NCI-H526 treated with DMSO at 0.1 percent for 48 hours (cell line): ENCODE measurements at places on chromosomes 6 and 20.

DNA sequence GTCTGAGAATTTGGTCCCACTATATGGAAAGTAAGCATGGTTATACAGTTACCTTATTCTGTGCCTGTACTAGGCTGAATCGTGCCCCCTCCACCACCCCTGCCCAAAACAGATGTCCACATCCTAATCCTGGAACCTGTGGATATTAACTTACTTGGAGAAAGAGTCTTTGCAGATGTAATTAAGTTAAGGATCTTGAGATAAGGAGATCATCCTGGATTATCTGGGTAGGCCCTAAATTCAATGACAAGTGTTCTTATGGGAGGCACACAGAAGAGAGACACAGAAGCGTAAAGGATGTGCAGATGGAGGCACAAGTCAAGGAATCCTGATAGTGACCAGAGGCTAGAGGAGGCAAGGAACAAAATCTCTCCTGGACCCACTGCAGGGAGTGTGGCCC lies 116.7 kb upstream of the MAN1A1 start:
- DNase-seq: no peak

GRCh38 chr6:51992876-51993275 lies 94.5 kb downstream of the PKHD1 start:
- no peak for DNase-seq

- no peak for DNase-seq
Observed at GRCh38 chr6:45138765-45139164, 189.4 kb upstream of the RUNX2 start.

GRCh38 chr6:99589290-99589672 lies 17.4 kb upstream of the PRDM13 start:
- DNase-seq: no peak

DNA sequence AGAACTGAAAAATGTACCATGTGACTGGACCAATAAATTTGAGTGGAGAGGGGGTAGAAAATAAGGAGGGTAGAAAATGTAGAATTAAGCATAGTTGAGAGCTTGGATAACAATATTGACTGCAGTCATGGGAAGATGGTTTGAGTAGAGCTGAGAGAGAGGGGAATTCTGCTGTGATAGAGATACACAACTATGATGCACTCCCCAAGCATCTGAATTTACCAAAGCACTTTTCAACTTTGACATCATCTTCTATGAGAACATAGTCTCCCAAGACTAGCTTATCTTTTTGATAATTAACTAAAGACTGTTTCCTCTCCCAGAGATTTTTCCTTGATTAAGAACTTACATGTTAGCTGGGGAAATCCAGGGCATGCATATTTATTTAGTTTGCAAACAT lies 103.1 kb downstream of the TNFRSF21 start:
- DNase-seq: no peak
